Caki2 (cell line): ENCODE measurements at places on chromosomes 12 and 14. TPM values are rescaled to one million over a fixed set of nuclear protein-coding genes. Genes with fewer than 3 reads are reported as not detected.

CIROP gene
- not detected in 2 replicates for total RNA-seq

SYNDIG1L gene
- total RNA-seq: not detected in 2 replicates

TAS2R30 gene
- not detected in 2 replicates for total RNA-seq

TMPRSS12 gene
- total RNA-seq: not detected in 2 replicates

GLIPR1L1 gene
- total RNA-seq: not detected in 2 replicates

HELB gene
- 7.8 and 8.0 TPM in 2 replicates for total RNA-seq

CLMN gene
- 4.3 and 6.0 TPM in 2 replicates for total RNA-seq

BIN2 gene
- total RNA-seq: not detected in 2 replicates

DNA sequence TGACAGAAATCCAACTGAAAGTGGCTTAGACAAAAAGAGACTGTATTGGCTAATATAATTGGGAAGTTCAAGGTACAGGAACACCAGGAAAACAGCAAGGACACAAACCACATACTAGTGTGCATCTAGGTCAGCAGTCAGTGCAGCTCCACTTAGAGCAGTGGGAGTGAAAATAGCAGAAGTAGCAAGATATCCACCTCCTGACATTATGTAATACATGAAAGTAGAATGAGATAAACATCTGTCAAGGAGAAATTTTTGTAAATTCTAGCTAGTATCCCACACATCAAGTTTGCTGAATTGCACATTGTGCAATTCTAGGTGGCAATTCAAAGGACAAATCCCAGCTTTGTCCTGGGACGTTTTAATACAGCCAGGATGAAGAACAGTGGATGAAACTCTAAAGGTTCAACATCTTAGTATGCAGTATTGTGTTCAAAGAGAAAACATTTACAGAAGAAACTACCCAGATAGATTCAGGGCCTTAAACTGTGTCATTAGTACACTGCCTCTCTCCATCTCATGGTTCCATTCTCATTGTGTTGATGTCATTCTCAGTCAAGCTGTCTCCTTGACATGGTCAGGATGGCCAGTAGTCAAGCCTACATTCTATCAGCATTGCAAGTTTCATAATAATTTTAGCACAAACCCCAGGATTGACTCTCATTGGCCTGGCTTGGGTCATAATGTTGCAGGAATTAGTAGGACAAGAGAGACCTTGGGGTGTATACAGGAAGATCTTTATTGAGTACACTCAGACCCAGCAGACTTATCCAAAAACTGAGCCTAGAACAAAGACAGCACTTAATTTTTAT lies 56.8 kb downstream of the SDR9C7 start:
- no peak for DNase-seq

GRCh38 chr12:111764120-111764821 lies 2.5 kb upstream of the ALDH2 start:
- DNase-seq: no peak

GRCh38 chr12:108980831-108981618 lies 39.8 kb downstream of the SVOP start:
- no peak for DNase-seq

- no peak for DNase-seq
Measured at GRCh38 chr12:51871126-51871525, 16.8 kb upstream of the ANKRD33 start.

DNA sequence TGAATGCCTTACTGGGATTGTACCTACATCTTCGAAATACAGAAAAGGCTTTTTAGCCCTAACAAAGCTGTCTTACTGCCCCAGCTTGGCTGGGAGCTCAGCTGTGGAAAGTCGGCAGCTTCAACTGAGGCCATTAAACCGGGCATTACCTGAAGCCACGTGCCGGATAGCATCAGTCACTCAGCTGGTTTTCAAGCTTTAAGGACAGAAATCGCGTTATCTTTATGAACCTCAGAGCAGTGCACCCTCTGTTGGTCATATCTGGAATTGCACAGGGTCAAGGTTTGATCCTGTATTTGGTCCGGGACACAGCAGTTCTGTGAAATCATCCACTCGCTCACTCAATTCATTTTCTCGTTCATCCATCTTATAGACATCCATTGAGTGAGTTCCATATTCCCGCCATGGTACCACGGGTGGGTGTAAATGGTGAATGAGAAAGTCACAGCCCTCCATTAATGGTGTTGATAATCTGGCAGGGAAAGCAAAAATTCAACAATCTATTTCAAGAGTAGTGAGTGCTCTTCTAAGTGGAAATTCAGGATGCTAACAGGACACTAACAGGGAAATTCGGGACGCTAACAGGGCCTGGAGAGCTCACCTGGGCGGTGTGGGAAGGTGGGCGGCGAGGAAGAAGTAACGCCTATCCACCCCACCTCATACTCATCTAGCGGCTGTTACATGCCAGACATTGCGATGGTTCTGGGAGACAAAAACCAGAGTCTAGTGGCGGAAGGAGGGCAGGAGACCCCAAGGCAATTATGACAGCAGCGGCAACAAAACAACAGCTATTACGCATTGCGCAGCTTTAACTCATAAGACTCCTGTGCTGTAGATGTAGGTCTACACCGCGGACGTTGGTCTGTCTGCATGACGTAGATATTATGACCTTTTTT lies 60.6 kb upstream of the TCL1A start:
- no peak for DNase-seq

DNA sequence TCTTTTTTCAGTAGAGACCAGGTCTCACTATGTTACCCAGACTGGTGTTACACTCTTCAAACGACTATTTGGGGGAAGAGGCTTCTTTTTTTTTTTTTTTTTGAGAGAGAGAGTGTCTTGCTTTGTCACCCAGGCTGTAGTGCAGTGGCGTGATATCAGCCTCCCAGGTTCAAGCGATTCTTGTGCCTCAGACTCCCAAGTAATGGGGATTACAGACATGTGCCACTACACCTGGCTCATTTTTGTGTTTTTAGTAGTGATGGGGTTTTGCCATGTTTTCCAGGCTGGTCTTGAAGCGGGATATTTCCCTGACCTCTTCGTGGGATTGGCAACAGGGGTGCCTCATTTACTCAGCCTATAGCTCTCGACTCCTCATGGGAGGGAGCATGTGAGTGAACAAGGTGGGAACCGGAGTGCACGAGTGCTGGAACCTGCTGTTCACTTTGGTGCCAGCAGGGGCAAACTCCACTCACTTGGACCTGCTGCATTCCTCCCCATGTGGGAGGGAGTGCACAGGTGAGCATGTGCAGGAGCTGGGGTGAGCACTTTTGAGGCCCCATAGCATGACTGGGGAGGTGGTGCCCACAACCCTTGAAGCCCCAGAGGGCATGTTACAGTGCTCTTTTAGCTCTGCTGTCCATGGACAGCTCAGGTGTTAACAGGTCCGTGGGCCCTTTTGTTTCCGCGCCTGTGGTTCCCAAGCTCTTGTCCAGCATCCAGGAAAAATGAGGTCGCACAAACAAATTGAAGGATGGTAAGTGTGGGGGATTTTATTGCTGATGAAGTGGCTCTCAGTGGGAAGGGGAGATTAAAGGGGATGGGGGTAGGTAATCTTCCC lies 79.1 kb upstream of the HECTD1 start:
- DNase-seq: no peak

GRCh38 chr12:113762155-113762881 lies 203.8 kb downstream of the RBM19 start:
- no peak for DNase-seq

DNA sequence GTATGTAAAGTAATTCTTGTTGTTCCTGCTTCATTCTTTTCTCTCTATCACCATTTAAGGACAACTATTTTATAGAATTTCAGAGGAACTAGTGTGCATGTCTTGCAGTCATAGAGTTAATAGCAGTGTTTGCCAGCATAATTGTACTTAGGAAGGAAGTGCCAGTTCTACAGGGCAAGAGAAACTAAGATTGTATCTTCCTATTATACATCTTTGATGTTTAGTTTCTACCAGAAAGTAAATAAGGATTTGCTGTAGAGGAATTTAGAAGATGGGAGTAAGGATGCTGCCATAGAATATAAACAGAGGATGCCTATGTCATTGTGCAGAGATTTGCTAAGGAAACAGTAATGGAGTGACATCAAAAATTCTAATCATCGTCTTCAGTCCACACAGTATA lies 270.9 kb upstream of the NPAS3 start:
- DNase-seq: no peak

DNA sequence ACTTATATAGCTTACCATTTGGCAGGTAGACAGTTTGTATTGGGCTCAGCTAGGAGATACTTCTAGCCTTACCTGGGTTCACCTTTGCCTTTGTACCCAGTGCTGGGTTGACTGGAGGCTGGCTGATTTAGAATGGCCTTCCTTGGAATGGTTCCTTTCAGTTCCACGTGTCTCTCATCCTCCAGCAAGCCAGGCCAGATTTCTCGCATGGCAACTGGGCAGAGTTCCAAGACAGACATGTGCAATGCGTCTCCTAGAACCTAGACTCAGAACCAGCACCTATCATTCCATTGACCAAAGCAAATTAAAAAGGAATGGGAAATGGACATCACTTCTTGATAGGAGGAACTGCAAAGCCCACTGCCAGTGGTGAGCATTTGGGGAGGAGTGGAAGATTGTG lies 79.1 kb upstream of the BDKRB2 start:
- no peak for DNase-seq

DNA sequence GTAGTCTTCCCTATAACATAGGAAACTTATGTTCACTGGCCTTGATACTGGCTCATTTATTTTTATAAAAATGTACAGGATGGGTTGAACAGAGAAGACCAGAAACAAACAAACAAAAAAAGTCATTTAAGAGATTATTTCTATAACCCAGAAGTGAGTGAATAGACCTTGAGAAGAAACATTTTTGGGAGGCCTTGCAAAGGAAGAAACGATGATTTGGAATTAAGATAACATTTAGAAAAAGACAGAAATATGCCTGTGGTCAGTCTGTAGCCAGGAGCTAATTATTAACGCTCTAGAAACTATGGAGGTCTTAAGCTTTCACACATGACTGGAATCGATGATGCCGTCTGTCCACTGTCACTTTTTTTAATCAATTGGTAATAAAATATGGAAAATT lies 264.0 kb downstream of the EGLN3 start:
- DNase-seq: peak; percentile 69

- no peak for DNase-seq
Measured at GRCh38 chr12:65300679-65301349, 22.3 kb downstream of the MSRB3 start.

GRCh38 chr14:22593189-22593588 lies 4.2 kb upstream of the DAD1 start:
- no peak for DNase-seq

- DNase-seq: peak; percentile 55
Measured at GRCh38 chr12:106248312-106248845, 559 bp upstream of the CKAP4 start.

DNA sequence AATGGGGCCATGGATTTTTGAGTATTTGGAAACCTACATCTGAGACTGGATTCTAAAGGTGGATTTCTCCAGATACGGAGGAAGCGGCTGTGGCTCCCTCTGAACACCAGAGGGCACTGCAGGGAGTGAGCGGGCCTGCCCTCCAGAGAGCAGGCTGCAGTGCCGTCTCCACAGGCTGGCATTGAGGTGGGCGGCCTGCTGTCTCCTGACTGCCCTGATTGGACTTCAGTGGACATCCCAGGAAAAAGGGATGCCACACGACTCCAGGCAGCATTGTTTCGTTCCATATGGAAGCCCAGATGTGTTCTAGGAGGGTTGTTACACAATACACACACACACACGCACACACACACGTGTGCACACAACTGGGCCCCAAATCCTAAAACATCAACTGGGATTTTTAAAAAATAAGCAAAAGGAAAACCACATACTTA lies 20.9 kb upstream of the ANO2 start:
- DNase-seq: peak; percentile 36
